Lower lobe of right lung (tissue), 2 donors: ENCODE measurements at places on chromosomes 1 and 21. TPM values are rescaled to one million over a fixed set of nuclear protein-coding genes. Genes with fewer than 3 reads are reported as not detected.

The SPRR1B gene
- not detected for total RNA-seq

- no peak for DNase-seq
- no peak overlapping the region for H3K27ac ChIP-seq
- no peaks in the 10 kb centered on the region for H3K36me3 ChIP-seq
- H3K27me3 ChIP-seq: no peaks in the 10 kb centered on the region
- no peaks in the 10 kb centered on the region for H3K4me1 ChIP-seq
- no peak overlapping the region for H3K4me3 ChIP-seq
Measured at GRCh38 chr1:99218572-99218971, 45.7 kb upstream of the PLPPR4 start.

GRCh38 chr1:39295901-39296300 is 91.4 kb downstream of the MACF1 start:
- no peak for DNase-seq
- no peaks in the 10 kb centered on the region for H3K27me3 ChIP-seq
- no peak overlapping the region for H3K4me3 ChIP-seq
- H3K36me3 ChIP-seq: peaks cover 98% of the 10 kb centered on the region
- H3K4me1 ChIP-seq: peaks cover 6% of the 10 kb centered on the region

The SEC22B gene
- total RNA-seq: 31.0 TPM

GRCh38 chr1:198113342-198113750 is 43.5 kb upstream of the NEK7 start:
- H3K27me3 ChIP-seq: no peaks in the 10 kb centered on the region
- H3K36me3 ChIP-seq: no peaks in the 10 kb centered on the region
- H3K4me1 ChIP-seq: no peaks in the 10 kb centered on the region
- no peak overlapping the region for H3K27ac ChIP-seq
- no peak for DNase-seq

DNA sequence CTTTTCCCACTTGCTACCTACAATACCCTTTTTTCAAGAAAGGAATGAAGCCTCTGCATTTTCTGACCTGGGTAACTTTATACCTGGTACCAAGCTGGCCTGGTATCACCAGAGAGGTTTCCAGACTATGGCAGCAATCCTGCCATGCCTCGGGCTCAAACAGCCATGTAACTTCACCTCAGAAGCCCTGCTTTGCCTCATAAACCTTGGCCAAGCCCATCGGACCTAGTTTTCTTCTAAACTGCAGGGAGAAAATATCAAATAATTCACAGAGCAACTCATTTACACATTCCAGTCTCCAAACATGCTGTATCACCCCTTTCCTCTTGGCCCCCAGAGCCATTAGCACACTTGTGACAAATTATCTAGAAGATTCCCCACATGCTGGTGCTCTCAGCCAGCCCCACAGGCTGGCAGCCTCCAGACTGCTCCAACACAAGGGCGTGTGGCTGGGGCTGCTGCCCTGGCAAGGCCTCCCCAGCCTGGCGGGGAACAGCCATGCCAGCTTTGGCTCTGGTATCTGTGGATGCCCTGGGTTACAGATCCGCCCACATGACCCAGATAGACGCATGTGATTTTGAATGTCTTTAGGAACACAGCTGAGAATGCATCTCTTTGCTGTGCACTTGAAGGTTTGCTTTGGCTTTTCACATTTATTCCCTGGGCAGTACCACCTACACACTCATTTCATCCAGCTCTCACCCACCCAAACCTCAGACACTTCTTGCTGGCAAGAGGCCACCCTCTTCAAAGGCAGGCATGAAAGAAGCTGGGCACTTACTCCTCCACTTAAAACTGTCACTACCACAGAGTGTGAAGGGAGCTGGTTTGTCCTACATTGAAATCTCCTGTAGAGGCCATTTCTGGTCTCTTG is 70.0 kb upstream of the BCAR3 start:
- H3K27me3 ChIP-seq: no peaks in the 10 kb centered on the region
- no peaks in the 10 kb centered on the region for H3K36me3 ChIP-seq
- peaks cover 31% of the 10 kb centered on the region for H3K4me1 ChIP-seq
- H3K4me3 ChIP-seq: no peak overlapping the region
- H3K27ac ChIP-seq: no peak overlapping the region

The KCNQ4 gene
- total RNA-seq: 0.89 TPM

The IPO9 gene
- total RNA-seq: 34.1 TPM

The PLEKHN1 gene
- total RNA-seq: 1.2 TPM

The GPR89A gene
- 15.3 TPM for total RNA-seq

- no peak overlapping the region for H3K27ac ChIP-seq
- H3K4me3 ChIP-seq: no peak overlapping the region
- H3K4me1 ChIP-seq: peaks cover 15% of the 10 kb centered on the region
- H3K36me3 ChIP-seq: no peaks in the 10 kb centered on the region
Measured at GRCh38 chr1:54501849-54502248, 46.2 kb upstream of the ACOT11 start.

- H3K4me3 ChIP-seq: peak overlapping the region; percentile 46
- no peak for DNase-seq
- peaks cover 75% of the 10 kb centered on the region for H3K27me3 ChIP-seq
- peaks cover 20% of the 10 kb centered on the region for H3K4me1 ChIP-seq
- H3K27ac ChIP-seq: no peak overlapping the region
- no peaks in the 10 kb centered on the region for H3K36me3 ChIP-seq
Measured at GRCh38 chr1:34165422-34165921, 442 bp upstream of the CSMD2 start.
